ENCODE measurements at places on chromosomes 13 and 19.
A peak's percentile ranks its signal among the peaks of the same experiment; 100 is the strongest.

DNA sequence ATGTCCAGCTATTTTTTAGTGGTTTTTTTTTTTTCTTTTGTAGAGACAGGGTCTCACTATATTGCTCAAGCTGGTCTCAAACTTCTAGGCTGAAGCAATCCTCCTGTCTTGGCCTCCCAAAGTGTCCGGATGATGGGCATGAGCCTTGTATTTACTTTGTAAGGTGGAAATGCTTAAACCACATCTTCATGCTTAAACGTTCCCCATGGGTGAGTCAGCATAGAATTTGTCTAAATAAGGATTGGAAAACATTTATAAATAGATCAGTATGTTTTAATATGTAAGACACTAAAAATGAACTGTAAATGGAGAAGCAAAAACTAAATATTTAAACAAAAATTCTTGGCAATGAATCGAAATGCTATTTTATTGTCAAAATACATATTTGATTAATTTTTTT is 698.0 kb downstream of the PCDH9 start:
- DNase-seq = no peak

DNA sequence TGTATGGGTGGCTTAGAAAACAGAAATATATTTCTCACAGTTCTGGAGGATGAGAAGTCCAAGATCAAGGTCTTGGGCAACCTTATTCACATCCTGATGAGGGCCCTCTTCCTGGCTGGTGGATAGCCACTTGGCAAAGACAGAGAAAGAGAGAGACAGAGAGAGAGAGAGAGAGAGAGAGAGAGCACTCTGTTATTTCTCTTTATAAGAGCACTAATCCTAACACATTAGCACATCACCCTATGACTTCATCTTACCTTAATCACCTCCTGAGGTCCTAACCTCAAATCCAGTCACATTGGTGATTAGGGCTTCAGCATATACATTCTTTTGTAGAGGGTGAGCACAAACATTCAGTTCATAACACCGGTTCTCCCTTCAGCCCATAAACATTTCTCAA is 430.3 kb downstream of the EFNB2 start:
- DNase-seq = no peak

GRCh38 chr19:12064590-12065538 is at the start of gene ZNF844:
TSS of gene ZNF844 (plus strand) at chr19:12064731. CDS start at chr19:12064874, 143 bp downstream.
- DNase-seq = no peak

- no peak for DNase-seq
These were observed 37.9 kb downstream of the N4BP2L1 start for GRCh38 chr13:32390048-32390447.

GRCh38 chr19:1445185-1445931 is 4.6 kb upstream of the APC2 start:
- no peak for DNase-seq

- peak; percentile 79 for DNase-seq
These were observed 9.5 kb downstream of the GPX4 start for GRCh38 chr19:1113030-1113985.

- no peak for DNase-seq
These were observed 8.9 kb downstream of the DHX34 start for GRCh38 chr19:47357788-47358680.

DNA sequence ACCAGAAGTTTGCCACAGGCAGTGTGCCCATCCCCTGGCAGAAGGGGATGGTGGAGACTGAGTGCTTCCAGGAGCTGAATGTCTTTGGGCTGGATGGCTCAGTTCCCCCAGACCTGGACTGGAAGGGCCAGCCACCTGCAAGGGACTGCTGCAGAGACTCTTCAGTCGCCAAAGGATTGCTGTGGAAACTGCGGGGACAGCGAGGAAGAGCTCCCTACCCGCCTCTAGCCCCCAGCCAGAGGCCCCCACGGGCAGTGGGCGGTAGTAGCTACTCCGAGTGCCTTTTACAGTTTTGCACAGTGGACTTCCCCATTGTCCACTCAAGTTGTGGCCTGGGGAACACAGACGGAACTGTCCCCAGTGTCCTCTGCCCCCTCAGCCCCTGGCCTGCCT is 138.5 kb downstream of the ZDHHC20 start:
- no peak for DNase-seq

GRCh38 chr13:42041011-42041683 is 7.3 kb upstream of the DGKH start:
- DNase-seq = no peak

GRCh38 chr13:76385586-76385985 is 500.6 kb downstream of the KCTD12 start:
- no peak for DNase-seq

DNA sequence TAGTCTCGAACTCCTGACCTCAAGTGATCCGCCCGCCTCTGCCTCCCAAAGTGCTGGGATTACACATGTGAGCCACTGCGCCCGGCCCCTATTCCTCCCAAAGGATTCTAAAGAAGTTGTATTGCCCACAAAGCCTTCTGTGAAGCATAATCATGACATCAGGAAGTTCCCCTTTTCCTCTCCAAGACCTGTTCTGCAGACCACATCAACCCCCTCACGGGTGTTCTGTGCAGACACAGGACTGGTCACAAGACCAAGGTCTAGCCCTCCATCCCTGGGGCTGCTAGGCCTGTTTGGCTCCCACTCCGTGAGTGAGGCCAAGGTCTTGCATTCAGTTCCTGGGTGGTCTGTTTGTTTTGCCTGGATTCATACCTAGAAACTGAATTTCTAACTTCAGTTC is 178.1 kb downstream of the FLT1 start:
- DNase-seq = peak; percentile 61

- DNase-seq = no peak
These were observed 47.3 kb upstream of the MTIF3 start for GRCh38 chr13:27497563-27498230.

DNA sequence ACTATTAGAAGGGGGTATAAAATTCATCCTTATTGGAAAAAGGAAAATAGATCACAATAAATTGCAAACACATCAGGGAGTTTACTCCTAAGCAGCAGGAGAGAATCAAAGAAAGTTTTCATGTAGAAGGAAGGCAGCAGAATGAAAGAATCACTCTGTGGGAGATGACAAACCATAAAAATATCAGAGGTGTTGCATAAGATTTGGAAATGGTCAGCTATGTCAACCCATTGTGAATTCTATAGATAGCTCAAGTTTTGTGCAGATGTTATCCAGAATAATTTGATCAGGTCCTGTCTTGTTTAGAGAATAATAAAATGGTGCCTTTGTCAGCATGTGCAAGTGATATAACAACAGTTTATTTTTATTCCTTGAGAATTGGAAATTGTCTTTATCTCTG is 622.4 kb downstream of the DCT start:
- DNase-seq = no peak

GRCh38 chr13:27975564-27976361 is 6.6 kb upstream of the CDX2 start:
- DNase-seq = no peak

- DNase-seq = no peak
These were observed 337.7 kb downstream of the KCNRG start for GRCh38 chr13:50352720-50353480.

GRCh38 chr13:21022056-21022979 is 39.1 kb downstream of the LATS2 start:
- DNase-seq = no peak

GRCh38 chr19:50646074-50646807 is 3.0 kb upstream of the C19orf81 start:
- no peak for DNase-seq

DNA sequence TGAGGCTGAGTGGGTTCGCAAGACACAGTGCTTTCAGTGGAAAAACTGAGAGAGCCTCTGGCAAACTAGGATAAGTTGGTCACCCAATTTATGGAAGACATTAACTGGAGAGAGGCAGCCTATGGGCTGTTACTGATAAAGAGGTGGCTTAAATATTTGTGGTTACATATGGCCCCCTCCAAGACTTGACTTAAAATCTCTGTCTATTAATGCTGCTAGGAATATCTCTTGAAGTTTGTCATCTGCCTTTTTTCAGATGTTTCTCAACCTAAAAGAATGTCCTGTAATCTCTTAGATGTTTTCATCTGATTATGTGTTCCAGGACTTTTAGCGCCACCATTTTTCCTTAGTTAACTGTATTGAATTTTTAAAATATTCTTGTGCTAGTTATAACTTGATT is 54.6 kb downstream of the NAA16 start:
- no peak for DNase-seq

GRCh38 chr19:7740682-7741054 is 6.7 kb downstream of the CD209 start:
- no peak for DNase-seq

DNA sequence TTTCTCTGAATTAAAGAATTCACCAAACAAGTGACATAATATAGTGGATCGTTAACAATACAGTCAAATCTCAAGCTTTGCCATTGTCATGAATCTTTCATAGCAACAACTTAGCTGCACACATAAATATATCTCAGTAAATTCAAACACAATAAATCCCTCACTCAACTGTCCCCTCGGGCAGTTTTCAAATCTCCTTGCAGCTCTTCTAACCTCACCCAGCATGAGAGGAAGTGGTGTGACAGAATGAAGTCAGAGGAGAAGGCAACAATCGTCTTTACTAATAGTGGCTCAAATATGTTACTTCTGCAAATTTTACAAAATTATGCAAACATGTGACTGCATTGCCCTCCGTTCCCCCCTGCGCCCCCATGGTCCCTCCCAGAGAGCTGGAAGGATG is 148.2 kb downstream of the RAP2A start:
- no peak for DNase-seq

DNA sequence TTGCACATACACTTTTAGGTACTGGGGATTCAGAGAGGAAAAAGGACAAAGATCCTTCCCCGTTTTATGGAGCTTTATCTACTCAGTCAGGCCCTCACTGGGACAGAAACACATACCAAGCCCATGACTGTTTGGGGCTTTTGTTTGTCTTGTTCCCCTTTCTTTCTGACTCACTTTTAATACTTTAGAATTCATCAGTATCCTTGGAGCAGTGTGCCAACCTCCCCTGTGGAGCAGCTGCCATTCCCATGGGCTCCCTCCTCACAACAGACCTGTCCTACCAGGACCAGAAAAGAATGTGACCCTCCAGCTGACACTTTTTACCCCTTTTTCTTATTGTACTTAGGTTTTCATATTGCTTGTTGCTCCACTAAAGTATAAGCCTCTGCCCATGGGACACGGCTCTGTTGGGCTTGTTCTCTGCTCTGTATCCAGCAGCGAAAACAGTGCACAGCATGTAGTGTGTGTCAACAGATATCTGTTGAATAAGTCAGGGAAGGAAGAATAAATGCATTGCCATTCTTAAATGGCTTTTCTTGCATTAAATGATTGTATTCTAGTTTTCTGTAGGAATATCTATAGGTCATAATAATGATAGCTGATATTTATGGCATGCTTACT is 431.1 kb downstream of the EFNB2 start:
- DNase-seq = no peak

DNA sequence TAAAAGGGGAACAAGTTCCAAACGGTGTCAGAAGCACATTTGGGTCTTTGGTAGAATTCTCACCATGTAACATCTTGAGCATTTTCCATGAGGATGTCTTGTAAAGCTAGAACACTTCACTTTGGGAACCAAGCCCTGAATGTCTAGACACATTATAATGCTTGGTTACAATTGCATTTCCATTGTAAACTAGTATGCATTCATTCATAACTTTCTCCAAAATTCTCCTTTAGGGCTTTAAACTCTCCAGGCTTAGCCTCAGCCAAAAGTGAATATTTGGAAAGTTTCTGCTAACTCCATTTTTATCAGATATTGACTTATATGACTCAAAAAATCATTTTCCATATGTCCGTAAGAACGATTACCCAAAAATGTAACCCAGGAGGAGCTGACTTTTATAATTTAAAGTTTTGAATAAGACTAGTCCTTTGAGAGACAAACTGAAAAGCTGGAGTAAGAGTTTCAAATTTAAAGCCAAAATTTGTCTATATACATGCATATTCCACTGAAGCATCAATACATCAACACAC is 1170.4 kb downstream of the EFNB2 start:
- DNase-seq = no peak

GRCh38 chr19:35908010-35908441 is at the start of gene TYROBP:
TSS of gene TYROBP (minus strand) at chr19:35908295. CDS start at chr19:35908228, 67 bp downstream.
- DNase-seq = no peak

GRCh38 chr13:59088716-59089115 is 1075.0 kb downstream of the DIAPH3 start:
- DNase-seq = no peak

DNA sequence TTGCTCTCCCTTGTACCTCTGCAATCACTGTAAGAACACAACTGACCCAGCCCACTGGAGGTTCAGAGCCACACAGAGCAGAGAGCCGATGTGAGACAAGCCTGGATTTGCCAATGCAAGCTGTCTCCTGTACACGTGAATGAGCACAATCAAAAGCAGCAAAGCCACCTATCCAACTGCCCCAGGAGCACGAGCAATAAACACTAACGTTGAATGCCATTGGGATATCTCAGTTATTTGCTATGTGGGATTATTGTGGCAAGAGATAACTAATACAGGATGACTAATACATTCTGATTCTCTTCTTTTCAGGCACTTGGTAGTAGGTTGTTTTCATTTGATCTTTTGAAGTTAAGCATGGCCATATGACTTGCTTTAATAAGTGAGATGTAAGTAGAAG is 85.2 kb upstream of the FAM216B start:
- DNase-seq = no peak

GRCh38 chr19:17703824-17704463 is 15.3 kb upstream of the MAP1S start:
- DNase-seq = peak; percentile 43

DNA sequence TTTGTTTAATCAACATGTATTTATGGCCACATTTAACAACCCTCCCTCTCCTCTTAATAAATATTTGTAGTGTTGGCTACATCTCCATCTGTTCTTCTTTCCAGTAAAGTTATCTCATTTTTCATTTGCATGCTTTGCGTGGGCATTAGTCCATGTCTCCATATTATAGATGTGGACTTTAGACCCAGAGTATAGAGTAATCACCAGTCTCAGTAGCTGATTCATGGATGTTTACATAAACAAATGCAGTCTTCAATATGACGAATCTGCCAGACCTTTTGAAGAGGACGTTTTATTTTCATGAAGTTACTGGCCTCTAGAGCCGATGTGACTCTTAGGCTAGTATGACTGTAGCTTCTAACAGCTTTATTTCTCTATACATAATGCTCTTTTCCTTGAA is 1546.2 kb downstream of the OLFM4 start:
- DNase-seq = no peak

GRCh38 chr13:35157143-35157755 is 215.2 kb downstream of the NBEA start:
- peak; percentile 2 for DNase-seq

DNA sequence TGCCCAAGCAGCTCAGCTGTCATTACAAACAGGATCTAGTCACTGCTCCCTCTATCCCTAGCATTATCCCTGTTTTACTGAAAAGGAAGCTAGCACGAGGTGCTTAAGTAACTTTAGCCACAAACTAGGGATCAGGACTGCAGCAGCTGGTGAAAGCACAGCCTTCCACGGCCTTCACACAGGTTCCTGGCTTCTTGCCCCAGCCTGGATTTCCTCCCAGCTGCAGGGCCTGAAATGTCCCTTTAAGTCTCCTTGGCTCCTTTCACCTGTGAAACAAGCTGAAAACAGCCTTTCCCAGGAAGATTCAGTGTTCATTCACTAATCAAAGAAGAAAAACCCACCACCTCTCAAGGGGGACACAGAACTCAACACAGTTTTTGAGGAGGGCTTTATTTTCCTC is 754.5 kb downstream of the DIAPH3 start:
- DNase-seq = no peak

GRCh38 chr13:34310539-34310938 is 492.6 kb downstream of the RFC3 start:
- no peak for DNase-seq

GRCh38 chr13:110702089-110702488 is 3.8 kb downstream of the CARS2 start:
- no peak for DNase-seq

- no peak for DNase-seq
These were observed 1246.5 kb downstream of the UQCRFS1 start for GRCh38 chr19:27966390-27966816.

Data from HL-60 (cell line).